ENCODE measurements at places on chromosomes 16 and 17.

- DNase-seq: no peak
These were observed 26.7 kb downstream of the CEP131 start for GRCh38 chr17:81195941-81196495.

- no peak for DNase-seq
These were observed 18.0 kb upstream of the NAGS start for GRCh38 chr17:43986225-43986981.

GRCh38 chr17:8108972-8109660 is 9.2 kb downstream of the ALOXE3 start:
- DNase-seq: no peak

DNA sequence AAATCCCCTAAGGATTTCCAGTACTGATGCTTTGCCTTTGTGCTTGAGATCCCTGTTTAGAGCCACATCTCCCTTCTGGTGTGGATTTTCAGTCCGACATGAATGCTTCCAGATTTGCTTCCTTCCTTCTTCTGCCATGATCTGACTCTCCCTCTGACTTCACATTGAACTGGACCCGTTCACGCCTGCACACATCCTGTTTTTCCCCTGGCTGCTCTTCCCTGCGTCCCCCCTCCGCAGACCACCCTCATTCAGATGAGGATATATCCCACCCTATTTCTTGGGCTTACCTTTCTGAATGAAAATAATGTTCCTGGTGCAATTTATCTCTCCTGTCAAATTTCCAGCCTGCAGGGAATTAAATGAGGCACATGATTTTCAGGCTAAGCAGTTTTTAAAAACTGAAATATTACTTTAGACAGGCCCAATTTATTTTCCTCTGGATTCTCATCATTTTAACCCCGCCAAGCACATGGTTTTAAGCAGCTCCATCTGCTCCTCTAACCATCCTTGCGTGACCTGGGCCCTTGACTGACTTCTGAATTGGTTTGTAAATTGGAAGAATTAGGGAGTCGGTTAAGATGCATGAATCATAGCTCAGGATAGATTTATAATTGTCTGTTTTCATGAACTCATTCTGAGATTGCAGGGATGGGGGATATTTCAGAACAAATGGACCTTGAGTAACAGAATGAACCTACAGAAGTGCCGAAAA is 59.2 kb downstream of the BMERB1 start:
- no peak for DNase-seq

GRCh38 chr16:56270828-56271227 is 79.5 kb downstream of the GNAO1 start:
- no peak for DNase-seq

- DNase-seq: no peak
These were observed 281.5 kb downstream of the SEC14L1 start for GRCh38 chr17:77422104-77422747.

DNA sequence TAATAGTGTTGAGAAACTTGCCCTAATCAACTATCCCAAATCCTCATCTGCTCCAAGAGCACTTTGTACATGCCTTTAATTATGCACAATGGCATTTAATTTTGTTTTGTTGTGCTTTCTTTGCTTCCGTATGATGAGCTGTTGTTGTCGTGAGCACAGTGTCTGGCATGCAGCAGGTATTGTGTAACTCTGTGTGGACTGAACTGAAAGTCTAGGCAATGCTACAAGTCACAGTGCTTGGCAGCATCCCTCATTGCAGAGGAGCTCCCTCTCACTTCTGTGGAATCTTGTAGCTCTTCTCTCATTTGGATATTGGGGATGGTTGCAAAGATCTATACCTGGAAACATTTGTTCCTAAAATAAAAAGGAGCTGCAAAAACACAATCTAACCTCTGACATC is 502.2 kb upstream of the CA10 start:
- no peak for DNase-seq

DNA sequence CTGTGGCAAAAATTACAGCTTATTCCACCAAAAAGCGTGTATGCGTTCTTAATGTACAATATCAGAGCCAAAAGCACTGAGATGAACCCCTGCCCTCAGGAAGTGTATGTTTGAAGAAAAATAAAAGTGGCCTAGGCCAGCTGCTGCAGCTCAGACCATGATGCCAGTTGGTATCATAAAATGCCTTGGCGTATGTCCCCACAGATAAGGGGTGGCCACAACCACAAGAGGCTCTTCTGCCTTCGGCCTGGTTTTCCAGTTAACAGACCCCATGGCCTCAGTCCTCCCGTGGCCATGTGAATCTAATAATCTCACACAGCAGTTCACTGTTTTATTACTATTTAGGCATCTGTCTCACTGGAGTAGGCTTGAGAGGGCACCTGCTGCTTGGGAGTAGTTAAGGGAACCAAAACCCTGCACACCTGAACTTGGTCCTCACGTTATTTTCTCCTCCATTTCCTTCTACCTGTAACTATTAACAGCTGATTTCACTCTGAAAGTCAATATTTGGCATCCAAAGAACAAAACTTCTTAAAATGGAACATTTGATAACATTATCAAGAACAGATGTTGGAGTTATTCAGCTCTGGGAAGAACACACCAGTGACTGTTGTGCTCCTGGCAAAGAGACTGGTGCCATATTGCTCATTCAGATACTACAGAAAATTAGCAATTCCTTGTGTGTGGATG is 34.8 kb upstream of the ERN1 start:
- no peak for DNase-seq

GRCh38 chr17:51046514-51047384 is 73.9 kb downstream of the SPAG9 start:
- DNase-seq: no peak

- no peak for DNase-seq
These were observed 24.9 kb upstream of the MYH2 start for GRCh38 chr17:10574324-10574723.

DNA sequence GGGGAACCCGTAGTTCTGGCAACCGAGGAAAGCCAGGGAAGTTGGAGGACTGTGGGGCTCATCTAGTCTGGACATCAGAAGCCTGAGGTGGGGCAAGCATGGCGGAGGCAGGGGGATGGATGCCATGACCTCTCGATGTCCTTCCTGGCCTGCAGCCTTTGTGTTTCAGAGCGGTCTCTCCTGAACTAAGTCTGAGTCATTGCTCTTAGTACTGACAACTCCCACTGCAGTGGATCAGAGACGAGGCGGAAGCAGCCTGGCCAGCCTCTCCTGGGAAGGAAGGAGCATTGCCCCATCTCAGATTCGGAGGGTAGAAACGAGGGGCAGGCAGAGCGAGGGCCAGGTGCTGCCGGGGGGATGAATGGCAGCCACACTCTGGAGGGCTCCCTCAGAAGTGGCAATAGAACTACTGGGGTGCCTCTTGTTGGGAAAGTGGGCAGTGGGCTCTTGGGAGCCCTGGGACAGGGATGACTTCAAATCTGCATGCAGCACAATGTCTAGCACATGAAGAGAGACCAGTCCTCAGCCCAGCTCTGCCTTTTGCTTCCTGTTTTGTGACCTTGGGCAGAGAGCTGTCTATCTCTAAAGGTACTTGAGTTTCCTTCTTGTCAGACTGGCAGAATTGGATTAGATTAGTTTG is 3.6 kb upstream of the STAC2 start:
- no peak for DNase-seq

DNA sequence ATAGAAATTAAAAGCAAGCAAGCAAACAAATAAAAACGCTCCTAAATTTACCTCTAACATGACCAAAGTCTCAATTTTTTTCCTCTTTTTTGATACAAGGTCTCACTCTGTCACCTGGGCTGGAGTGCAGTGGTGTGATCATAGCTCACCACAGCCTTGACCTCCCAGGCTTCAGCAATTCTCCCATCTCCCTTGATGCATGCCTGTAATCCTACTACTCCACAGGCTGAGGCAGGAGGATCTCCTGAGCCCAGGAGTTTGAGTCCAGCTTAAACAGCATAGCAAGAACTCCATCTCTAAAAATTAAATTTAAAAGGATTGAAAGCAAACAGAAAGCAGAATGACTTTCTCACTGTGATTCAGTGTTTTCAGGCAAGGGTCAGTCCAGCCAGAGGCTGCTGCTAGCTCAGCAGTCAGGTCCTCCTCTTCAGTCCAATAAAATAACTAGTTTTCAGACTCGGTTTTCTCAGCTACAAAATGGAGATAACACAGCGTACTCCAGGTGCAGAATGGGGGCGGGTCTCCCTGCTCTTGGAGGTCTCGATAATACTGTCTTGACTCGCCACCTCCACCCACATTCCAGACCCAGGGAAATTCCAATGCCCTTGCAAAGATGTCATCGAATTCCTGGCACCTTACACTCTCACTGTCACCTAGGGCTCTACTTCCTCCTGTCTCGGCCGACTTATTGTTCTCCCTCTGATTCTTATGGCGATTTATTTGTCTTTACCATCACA is 20.7 kb upstream of the MRTFB start:
- no peak for DNase-seq

GRCh38 chr17:29608986-29609385 is 13.7 kb downstream of the CORO6 start:
- no peak for DNase-seq

GRCh38 chr16:23668873-23669272 is 9.8 kb upstream of the PLK1 start:
- no peak for DNase-seq

GRCh38 chr16:30767767-30768465 is 5.8 kb downstream of the RNF40 start:
- no peak for DNase-seq

DNA sequence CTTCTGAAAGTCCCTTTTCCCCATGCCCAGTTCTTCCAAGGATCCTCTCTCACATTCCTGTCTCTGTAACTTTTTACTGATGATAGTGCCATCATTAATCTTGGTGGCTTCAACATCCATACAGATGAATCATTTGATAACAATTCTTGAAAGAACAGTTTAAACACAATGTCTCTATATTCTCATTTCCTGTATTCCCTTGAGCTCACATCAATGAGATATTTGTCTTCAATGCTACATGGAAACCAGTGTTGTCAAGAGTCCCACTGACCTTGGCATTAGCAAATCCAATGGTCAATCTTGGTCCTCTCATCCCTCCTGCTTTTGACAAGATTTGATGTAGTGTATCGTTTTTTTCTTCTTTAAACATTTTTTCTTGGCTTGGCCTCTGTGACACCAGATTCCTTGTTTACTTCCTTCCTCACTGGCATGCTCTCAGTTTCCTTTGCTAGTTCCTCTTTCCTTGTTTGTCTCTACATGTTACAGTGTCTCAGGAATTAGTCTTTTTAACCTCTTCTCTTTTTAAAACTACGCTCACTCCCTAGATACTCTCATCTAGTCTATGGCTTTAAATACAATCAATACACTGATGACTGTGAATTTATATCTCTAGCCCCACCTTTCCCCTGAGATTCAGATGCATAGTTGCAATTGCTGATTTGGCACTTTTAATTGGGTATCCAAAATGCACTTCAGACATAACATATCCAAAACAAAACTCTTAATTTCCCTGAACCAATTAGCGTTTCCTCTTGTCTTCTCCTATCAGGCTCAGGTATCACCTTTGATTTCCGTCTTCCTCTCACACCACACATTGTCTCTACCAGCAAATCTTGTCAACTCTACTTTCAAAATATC is 134.0 kb downstream of the MYO1D start:
- DNase-seq: no peak

GRCh38 chr17:2780256-2780655 is 16.0 kb upstream of the RAP1GAP2 start:
- no peak for DNase-seq

GRCh38 chr16:11306997-11307638 is 26.0 kb upstream of the PRM1 start:
- no peak for DNase-seq

- no peak for DNase-seq
These were observed 17.7 kb downstream of the FOXN1 start for GRCh38 chr17:28523876-28524275.

DNA sequence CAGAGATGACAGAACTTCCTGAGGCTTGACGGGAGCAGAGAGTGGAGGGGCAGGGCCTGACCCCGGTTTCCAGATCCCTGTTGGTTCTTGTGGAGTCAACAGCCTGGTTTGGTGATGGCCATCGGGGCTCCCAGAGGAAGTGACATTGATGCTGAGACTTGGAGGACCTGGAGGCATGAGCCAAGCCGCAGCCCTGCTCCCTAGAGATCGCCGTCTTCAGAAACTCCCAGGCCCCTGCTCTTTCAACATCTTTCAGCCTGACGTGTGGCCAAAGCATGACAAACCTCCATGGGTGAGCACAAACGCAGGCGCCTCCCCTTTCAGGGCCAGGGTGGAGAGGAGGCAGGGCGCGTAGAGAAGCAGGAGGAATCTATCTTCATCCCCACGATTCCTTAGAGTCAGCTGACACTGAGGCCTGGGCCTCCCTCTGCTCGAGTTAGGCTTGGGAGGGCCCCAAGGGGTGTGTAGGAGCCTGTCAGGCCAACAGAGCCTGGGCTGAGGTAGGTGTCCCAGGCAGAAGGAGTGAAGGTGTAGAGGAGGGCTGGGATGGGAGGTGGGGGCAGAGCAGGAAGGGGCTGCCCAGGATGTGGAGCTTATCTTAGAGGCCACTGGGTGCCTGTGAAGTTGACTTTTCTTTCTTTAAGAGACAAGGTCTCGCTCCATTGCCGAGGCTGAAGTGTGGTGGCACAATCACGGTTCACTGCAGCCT is 56.1 kb upstream of the MED9 start:
- DNase-seq: no peak

GRCh38 chr16:23901178-23902033 is 65.6 kb downstream of the PRKCB start:
- no peak for DNase-seq

DNA sequence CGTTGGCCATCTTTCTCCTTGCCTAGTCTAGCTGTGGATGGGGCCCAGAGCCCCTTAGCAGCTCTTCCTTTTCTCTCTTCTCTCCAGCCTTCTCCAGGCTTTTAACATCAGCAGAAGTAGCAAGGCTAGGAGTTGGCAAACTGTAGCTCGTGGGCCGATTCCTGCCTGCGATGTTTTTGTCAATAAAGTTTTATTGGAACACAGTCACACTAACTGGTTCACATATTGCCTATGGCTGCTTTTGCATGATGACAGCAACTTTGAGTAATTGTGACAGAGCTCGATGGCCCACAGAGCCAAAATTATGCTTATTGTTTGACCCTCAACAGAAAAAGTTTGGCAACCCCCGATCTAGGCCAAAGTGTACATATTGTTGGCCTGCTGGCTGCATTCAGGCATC is 199.9 kb downstream of the RBFOX1 start:
- no peak for DNase-seq

- DNase-seq: no peak
These were observed 20.2 kb upstream of the MAPT start for GRCh38 chr17:45874151-45874550.

GRCh38 chr16:66036184-66036583 is 330.3 kb upstream of the CDH5 start:
- no peak for DNase-seq

GRCh38 chr17:49845321-49845720 is 2.5 kb downstream of the TAC4 start:
- no peak for DNase-seq
